ENCODE measurements at places on chromosomes 2 and 18.
A peak's percentile ranks its signal among the peaks of the same experiment; 100 is the strongest.

DNA sequence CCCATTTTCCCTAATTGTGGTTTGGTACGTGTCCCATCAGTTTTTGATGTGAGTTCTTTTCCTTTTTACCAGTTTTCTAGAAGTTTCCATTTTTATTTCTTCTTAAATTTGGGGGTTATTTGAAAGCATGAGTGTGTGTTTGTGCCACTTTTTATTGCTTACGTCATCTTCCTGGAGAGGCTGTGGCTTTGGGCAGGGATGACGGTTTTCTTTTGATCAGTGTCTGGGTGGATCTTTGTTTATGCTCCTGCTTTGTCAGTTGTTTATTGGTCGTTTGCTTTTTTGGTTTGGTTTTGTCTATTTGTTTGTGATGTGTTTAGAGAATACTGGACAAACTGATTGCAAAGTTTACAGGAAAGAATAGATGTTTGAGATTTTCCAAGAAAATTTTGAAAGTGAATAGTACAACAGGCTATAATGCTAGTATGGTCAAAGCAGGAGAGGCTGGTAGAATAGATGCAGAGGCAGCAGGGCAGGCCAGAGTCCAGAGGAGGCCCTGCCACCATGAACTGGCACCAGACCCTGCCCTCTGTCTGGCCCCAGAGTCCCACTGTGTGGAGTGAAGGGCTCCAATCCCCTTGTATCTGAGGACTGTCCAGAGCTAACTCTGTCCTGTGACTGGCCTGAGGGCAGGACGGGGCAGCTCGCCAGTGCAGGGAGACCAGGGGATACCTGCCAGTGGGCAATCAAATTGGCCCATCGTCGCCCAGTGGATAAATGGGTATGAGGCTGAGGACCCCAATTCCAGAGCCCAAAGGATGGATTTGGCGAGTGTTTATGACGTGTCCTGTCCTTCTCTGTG, 23.4 kb upstream of the SNED1 start:
- DNase-seq: no peak

GRCh38 chr2:152499896-152500735, 165.1 kb downstream of the FMNL2 start:
- peak; percentile 62 for DNase-seq

DNA sequence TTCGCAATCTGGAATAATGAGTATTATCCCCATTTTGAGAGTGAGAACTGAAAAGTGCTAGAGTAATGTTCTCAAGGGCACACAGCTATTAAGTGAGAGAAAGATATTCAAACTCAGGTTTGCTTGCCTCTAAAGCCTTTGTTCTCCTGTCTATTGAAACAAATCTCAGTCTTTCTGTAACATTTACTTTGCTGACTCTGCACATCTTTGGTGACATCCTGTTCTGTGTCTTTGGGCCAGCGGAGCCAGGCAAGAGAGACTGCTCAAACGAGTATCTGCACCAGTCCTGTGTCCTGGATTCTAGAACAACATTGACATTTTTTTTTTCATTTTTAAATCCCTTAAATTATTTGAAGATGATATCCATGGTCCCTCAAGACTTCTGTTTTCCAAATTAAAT, 1539.2 kb upstream of the PIK3C3 start:
- no peak for DNase-seq

DNA sequence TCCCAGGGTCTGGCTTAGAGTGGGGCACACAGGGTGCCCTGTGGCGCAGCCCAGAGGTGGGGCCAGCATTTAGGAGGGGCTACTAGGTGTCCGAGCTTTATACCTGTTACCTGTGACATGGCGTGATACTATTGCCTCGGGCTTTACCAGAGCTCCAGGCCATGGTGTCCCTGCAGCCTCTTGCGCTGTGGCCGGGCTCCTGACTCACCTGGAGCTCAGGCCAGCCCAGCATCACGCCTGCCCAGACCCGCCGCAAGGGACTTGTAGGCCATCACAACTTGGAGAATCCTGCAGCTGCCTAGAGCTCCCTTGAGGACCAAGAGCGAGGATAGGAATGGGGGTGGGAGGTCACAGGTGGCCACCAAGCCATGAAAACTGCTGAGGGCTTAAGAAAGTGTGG, 8.0 kb downstream of the INHBB start:
- DNase-seq: no peak

DNA sequence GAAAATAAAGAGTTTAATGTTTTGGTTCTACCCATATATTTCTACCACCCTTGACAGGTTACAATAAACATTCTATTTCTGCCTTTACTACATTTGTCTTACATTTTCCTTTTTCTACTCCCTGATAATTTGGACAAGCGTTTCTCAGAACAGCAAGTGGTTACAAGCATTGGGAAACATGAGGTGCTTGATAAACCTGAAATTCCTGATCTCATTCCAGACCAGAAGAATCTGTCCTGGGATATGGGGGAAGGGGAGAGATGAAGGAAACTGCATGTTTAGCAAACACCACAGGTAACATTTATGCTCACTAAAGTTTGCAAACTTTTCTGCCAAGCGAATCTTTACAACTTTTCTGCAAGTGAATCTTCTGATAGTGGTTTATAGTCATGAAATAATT, 28.3 kb upstream of the DSC1 start:
- no peak for DNase-seq

DNA sequence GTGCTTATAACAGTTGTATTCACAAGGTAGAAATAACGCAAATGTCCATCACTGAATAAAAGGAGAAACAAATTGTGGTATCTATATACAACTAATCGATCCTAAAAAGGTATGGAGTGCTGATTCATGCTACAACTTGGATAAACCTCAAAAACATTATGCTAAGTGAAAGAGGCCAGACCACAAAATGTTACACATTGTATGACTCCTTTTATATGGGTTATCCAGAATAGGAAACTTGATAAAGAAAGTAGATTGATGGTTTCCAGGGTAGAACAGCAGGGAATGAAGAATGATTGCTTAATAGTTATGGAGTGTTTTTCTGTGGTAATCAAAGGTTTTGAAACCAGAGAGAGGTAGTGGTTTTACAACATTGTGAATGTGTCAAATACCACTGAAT, 432.2 kb upstream of the TRIB2 start:
- peak; percentile 53 for DNase-seq

DNA sequence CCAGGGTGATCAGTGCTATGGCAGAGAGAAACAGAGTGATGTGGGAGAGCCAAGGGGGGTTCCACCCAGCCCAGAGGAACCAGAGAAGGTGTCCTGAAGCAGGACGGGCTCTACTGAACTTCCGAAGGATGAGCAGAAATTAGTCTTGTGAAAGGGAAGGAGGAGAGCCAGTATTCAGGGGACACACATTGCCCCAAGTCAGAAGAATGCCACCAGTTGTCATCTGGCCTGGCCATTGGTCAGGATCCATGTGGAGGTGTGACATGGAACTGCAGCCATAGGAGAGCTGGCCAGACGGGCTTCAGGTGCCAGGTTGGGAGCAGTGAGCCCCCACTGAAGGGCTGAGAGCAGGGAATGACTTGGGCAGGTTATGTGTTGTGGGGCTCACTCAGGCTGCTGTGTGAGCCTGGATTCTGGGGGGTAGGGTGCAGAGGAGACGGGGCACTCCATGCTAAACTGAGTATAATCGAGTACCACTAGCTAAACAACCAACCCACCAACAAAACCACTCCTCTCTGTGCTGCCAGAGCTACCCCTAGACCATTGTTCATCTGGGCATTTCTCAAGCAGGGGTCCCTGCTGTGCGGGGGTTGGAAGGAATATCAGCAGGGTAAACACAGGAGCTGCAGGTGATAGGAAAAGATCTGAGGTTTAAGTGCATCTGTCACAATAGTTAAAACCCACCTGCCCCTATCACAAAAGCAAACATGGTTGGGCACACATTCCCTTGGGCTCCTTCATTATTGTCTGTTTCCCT, 25.3 kb downstream of the MARCO start:
- no peak for DNase-seq

GRCh38 chr2:190576573-190576972, 42.1 kb upstream of the NEMP2 start:
- DNase-seq: no peak

DNA sequence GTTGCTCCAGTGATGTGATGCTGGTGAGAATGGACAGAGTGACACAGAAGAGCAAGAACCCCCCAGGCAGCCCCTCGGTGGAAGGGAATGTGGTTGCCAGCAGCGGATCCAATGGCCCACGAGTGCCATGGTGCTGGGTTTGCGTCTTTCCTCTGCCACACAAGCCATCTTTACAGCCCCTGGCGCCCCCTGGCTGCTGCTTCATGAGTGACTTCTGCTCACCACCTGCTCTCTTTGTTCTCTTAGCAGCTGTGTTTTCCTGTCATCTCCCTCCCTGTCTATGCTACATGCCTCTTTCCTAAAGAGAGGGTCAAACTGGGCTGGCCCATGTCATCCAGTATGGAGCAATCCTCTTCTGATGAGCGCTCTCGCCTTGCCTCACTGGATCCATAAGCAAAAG, 300.0 kb upstream of the SMIM21 start:
- DNase-seq: peak; percentile 36

GRCh38 chr18:77102259-77103040, 30.1 kb downstream of the MBP start:
- peak; percentile 90 for DNase-seq

DNA sequence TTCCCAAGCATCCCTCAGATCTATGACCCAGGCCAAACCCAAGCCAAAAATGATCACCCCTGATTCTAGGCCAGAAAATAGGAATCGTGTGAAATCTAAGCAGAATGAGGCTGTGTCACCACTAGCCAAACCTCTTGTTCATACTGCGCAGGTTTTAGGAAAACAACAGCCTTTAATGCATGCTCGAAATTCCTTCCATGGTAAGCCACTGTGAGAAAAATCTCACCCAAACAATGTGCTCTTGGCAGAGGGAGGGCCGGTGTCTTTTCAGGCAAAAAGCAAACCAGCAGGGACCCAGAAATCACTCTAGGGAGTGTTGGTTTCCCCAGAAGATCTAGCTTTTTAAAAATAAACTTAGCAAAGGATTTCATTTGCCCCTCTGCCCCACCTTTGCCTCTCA, 71.2 kb upstream of the FOSL2 start:
- peak; percentile 90 for DNase-seq

DNA sequence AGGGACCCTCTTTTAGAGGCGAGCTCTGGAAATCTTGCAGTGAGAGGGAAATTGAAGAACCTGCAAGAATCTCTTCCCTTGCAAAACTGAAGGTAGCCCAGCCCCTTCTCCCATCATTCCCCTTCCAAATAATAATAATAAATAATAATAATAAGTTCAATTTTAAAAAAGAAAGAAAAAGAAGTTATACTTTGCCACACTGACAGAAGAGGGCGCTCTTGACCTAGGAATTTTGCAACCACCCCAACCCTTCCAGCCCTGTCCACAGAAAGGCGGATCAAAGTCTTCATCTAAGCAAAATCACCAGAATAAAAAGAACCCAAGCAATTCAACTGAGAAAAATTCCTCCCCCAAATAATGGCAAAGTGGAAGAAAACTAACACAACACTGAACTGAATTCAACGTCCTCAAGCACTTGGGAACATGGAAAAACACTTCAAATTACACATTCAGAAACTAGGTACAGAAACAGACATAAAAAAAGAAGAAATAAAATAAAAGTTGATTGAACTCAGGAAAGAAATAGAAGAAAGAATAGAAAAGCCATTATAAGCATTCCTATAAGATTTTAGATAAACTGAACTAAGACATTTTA, 98.9 kb upstream of the GLS start:
- peak; percentile 72 for DNase-seq

GRCh38 chr18:28504066-28504465, 327.1 kb upstream of the CDH2 start:
- DNase-seq: no peak

- DNase-seq: no peak
Measured at GRCh38 chr2:58911877-58912276, 670.8 kb upstream of the FANCL start.

DNA sequence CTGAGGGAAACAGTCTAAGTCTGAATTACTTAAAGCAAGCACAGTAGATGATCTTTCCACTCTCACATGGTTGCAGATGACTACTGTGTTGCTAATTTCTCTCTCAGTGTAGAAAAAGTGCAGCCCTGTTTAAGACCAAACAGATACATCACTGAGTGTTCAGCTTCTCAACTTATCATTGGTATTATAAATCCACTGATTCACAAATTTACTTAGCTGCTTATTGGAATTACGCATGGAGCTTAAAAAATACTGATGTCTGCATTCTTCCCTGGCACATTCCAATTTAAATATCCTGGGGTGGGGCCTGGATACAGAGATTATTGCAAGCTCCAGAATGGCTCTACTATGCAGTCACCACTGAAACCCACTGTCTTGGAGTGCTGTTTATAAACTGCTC, 411.2 kb downstream of the RND3 start:
- DNase-seq: peak; percentile 67

Measured in fibroblast of skin of scalp (primary cell).